OCI-M1 (cell line): ENCODE measurements at places on chromosomes 1 and 21.
A peak's percentile ranks its signal among the peaks of the same experiment; 100 is the strongest.

DNA sequence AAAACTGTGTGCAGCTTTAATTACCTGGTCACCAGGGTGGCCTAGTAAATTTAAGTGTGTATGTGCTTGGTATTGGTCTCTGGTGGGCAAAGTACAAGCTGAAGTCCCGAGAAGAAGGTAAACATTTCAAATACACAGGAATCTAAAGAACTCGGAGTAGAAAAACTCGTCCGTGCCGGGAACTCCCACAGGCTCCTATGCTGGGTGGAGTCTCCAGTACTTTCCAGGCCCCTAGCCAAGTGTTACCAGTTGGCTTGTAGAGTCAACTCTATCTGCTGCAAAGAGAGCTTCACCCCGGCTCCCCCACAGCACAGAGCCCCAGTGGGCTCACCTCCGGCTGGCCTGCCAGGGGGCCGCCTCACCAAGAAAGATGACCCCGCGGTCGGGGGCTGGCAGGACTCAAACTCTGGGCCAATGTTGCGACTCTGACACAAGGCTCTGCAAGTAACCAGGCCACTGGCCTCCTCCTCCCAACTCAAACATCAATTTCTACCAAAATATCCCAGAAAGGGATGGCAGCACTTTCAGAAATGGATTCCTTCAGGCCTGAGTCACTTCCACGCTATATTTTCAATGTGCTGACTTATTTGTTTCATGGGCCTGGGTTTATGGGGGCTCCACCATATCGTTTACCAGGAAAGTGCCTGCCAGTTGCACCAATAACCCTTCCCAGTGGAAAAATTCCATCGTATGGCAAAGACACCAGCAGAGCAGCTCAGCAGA is 73.9 kb downstream of the SLC66A1 start:
- DNase-seq: no peak

- no peak for DNase-seq
Observed at GRCh38 chr21:45175326-45176095, 101.1 kb downstream of the ADARB1 start.

DNA sequence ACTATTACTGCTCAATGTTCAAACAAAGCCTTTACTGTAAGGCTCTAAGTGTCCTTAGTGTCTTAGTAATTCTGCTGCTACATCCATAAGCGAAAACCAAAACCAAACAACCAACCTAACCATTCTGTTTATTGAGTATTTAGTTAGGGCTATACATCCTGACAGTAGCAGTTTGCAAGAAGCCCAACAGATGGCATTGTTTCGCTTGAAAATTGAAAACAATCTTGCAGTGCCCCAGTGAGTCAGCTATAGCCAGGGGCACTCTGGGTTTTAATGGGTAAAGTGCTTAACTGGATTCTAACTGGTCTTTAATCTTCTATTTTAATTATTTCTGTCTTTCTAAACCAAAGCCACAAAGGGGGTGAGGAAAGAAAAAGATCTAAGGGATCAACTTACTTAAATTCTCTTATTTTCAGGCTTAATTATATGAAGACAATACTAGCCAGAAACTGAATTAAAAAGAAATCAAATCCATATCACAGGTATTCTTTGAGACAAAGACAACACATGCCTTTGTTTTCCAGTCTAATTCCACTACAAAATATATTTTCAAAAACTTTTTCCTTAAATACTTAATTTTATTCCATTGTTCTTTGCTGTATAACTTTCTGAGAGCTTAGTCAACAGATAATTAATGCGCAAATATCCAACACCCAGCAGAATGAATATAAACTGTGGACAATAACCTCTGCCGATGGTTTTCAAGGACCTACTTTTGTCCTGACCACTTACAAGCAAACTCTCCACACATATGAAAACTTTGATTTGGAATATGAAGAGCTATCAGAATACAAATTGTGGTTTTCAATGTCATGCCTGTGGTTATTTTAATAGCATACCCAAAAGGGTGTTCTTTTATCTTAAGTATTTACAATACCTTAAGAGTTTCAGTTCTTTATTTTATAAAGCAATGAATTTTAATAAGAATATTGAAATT is 15.2 kb downstream of the POGZ start:
- peak; percentile 91 for DNase-seq

DNA sequence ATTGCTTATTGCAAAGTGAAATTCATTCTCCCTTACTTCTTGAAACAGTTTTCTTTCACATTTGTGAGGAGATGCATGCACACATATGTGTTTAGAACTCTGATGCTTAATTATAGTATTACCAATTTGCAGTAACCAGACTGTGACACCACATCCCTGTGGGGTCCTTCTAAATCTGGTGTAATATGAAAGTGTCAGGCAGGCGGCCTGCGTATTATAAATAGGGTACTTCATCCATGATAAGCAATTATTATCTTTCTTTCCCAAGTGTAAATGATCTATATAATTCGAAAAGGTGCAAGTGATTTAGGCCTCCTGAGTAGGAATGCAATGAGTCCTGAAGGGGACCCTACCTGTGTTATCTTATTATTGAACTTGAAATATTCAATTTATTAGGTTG is 876 bp downstream of the EFCAB7 start:
- DNase-seq: no peak

- DNase-seq: no peak
Observed at GRCh38 chr1:34406377-34406776, 229.7 kb downstream of the C1orf94 start.

GRCh38 chr1:184745110-184745509 is 9.5 kb downstream of the EDEM3 start:
- no peak for DNase-seq

DNA sequence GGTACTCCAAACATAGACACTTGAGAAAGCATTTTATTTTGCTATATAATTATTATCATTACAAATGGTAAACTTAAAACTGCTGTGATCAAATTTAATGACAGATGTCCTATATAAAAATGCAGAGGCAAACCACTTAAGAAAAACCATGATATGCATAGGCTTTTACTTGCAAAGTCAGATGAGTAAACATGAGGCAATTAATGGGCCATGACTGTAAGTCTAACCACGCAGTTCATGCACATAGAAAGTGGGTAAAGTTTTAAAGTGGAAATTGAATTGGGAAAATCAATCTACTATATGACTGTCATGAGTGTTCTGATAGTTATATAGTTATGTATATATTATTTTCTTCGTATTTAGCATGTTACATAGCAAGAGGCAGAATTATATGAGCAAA is 219.2 kb downstream of the PTPRC start:
- no peak for DNase-seq

DNA sequence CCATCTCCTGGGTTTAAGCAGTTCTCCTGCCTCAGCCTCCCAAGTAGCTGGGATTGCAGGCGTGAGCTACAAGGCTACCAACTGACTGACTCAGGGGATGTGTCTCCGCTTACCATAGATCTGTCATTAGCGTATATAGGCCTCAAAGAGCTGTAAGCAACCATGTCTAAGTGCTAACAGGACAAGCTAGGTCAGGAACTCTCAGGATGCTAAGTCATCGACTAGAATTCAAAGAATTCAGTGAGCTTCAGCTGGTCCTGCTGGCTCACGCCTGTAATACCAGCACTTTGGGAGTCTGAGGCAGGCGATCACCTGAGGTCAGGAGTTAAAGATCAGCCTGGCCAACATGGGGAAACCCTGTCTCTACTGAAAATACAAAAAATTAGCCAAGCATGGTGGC is 29.5 kb downstream of the CAPN2 start:
- no peak for DNase-seq

- no peak for DNase-seq
Observed at GRCh38 chr1:204336421-204337035, 23.2 kb downstream of the PLEKHA6 start.

- DNase-seq: peak; percentile 87
Observed at GRCh38 chr1:10074059-10074851, 41.5 kb downstream of the UBE4B start.

DNA sequence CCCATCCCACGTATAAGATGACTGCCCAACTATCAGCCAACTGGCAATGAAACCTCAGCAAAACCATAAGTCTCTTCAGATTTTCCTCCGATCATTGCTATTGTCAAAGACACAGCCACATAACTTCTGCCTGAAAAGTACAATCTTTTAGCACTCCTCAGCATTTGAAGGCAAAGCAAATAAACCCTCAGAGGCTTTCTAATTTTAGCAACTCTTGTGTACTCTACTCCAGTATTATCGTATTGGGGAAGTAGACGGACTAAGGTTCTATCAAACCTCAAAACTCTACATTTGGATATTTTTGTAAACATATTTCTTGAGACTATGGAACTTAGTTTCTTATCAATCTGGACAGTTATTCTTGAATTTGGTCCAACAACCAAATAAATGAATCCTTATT is 1206.2 kb upstream of the NCAM2 start:
- no peak for DNase-seq

GRCh38 chr1:29532751-29533150 is 296.4 kb downstream of the PTPRU start:
- DNase-seq: no peak

- no peak for DNase-seq
Observed at GRCh38 chr1:9726905-9727595, 75.5 kb downstream of the PIK3CD start.
